Endodermal cell (in vitro differentiated cells): ENCODE measurements at places on chromosomes 16 and 17.

- no peak overlapping the region for H3K4me3 ChIP-seq
- H3K27ac ChIP-seq, result no peak overlapping the region
- H3K36me3 ChIP-seq, result no peaks in the 10 kb centered on the region
Measured at GRCh38 chr17:55683550-55684315, 38.9 kb downstream of the TMEM100 start.

- peak; percentile 74 for DNase-seq
- H3K4me1 ChIP-seq, result peaks cover 2% of the 10 kb centered on the region
- no peaks in the 10 kb centered on the region for H3K27me3 ChIP-seq
- H3K27ac ChIP-seq, result no peak overlapping the region
- no peak overlapping the region for H3K4me3 ChIP-seq
- H3K36me3 ChIP-seq, result no peaks in the 10 kb centered on the region
Measured at GRCh38 chr17:41678907-41679739, 9.6 kb upstream of the EIF1 start.

DNA sequence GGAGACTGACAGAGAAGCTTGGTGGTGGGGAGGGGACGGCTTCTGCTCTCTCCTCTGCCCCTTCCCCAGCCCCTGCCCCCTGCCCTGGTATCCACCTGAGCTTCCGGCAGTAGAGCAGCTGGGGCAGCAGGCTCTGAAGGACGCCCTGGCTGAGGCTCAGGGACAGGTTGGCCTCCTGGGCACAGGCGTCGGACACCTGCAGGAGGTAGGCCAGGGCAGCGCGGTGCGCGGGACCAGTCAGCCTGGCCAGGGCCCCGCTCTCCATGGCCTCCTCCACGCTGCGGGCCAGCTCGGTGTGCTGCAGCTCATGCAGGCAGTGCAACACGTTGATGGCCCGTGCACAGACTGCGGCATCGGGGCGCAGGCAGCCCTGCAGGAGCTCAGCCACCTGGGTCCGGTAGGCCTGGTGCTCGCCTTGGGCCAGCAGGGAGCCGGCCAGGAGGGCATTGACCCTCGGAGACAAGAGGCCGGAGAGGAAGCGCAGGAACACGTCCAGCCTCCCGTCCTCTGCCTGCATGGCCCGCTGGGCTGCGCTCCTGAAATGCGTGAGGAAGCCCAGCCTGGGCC is 14.2 kb downstream of the NLRC3 start:
- H3K27ac ChIP-seq, result no peak overlapping the region
- DNase-seq, result no peak
- no peak overlapping the region for H3K4me3 ChIP-seq
- no peaks in the 10 kb centered on the region for H3K36me3 ChIP-seq
- no peaks in the 10 kb centered on the region for H3K27me3 ChIP-seq

DNA sequence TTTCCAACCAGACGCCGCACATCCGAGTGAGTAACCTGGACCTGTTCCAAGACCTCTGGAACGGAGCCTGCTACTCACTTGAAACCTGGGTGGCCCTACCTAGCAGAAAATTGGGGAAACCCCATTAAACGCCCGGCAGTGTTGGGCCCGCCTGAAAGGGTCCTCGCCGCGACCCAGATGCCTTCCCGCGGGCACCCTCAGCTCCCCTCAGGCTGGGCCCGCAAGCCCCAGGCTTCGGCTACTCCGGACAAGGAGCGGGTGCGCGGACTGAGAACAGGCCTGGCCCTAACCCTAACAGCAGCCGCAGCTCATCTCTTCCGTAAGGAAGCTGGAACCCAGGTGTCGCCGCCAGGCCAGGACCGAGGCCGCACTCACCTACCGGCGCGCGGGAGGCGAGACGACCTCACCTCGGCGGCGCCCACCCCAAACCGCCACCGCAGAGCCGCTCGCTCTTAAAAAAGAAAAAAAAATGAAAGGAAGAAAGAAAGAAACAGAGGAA is 344 bp downstream of the PSME3IP1 start:
- peak overlapping the region; percentile 95 for H3K4me3 ChIP-seq
- DNase-seq, result no peak
- no peaks in the 10 kb centered on the region for H3K4me1 ChIP-seq
- H3K27me3 ChIP-seq, result no peaks in the 10 kb centered on the region

- H3K4me3 ChIP-seq, result no peak overlapping the region
- DNase-seq, result no peak
- H3K27me3 ChIP-seq, result no peaks in the 10 kb centered on the region
- peaks cover 95% of the 10 kb centered on the region for H3K36me3 ChIP-seq
- no peaks in the 10 kb centered on the region for H3K4me1 ChIP-seq
Measured at GRCh38 chr17:4177806-4178205, 34.8 kb downstream of the CYB5D2 start.

DNA sequence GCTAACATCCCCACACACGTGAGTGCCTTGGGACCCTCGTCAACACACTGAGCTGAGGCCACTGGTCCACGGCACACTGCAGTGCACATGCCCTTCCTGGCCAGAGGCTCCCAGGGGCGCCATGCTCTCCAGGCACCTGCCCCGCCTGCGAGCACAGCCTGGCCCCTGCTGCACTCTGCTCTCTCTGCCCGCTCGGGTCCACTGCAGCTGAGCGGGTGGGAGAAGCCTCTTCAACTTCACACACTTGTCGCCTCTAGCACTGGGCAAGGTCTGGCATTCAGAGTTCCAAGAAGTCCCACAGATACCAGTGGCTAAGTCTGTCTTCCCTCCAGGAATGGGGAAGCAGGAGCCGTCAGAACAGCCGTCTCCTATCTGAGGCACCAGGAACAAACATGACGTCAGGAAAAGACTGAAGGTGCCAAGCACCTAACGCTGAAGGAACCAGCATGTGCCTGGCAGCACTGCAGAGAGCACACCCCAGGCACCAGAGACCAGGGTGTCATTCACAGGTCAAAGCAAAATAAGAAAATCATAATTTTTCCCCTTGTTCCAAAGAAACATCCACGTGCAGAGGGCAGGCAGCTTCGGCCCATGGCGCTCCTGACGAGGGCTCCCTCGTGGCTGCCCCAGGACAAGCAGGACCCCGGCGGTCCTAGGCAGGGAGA is 82.9 kb downstream of the ZNF778 start:
- no peak overlapping the region for H3K4me3 ChIP-seq
- no peaks in the 10 kb centered on the region for H3K4me1 ChIP-seq
- H3K27me3 ChIP-seq, result no peaks in the 10 kb centered on the region
- H3K36me3 ChIP-seq, result peaks cover 36% of the 10 kb centered on the region
- DNase-seq, result no peak
- H3K27ac ChIP-seq, result no peak overlapping the region

GRCh38 chr17:72599891-72600290 is 479.1 kb downstream of the SOX9 start:
- no peak for DNase-seq
- H3K27me3 ChIP-seq, result peaks cover 3% of the 10 kb centered on the region
- H3K4me1 ChIP-seq, result peaks cover 2% of the 10 kb centered on the region
- H3K36me3 ChIP-seq, result no peaks in the 10 kb centered on the region
- no peak overlapping the region for H3K27ac ChIP-seq

GRCh38 chr17:72588561-72588960 is 467.7 kb downstream of the SOX9 start:
- no peak overlapping the region for H3K4me3 ChIP-seq
- H3K36me3 ChIP-seq, result no peaks in the 10 kb centered on the region
- DNase-seq, result no peak
- H3K4me1 ChIP-seq, result peaks cover 3% of the 10 kb centered on the region
- H3K27me3 ChIP-seq, result peaks cover 40% of the 10 kb centered on the region
- H3K27ac ChIP-seq, result no peak overlapping the region
